CD4-positive, alpha-beta T cell treated with Interleukin-12 subunit alpha and Interleukin-12 subunit beta, for 1 hour (primary cell): ENCODE measurements at places on chromosomes 11 and 22.

- DNase-seq = no peak
Measured at GRCh38 chr11:112516261-112516660, 255.6 kb upstream of the PLET1 start.

DNA sequence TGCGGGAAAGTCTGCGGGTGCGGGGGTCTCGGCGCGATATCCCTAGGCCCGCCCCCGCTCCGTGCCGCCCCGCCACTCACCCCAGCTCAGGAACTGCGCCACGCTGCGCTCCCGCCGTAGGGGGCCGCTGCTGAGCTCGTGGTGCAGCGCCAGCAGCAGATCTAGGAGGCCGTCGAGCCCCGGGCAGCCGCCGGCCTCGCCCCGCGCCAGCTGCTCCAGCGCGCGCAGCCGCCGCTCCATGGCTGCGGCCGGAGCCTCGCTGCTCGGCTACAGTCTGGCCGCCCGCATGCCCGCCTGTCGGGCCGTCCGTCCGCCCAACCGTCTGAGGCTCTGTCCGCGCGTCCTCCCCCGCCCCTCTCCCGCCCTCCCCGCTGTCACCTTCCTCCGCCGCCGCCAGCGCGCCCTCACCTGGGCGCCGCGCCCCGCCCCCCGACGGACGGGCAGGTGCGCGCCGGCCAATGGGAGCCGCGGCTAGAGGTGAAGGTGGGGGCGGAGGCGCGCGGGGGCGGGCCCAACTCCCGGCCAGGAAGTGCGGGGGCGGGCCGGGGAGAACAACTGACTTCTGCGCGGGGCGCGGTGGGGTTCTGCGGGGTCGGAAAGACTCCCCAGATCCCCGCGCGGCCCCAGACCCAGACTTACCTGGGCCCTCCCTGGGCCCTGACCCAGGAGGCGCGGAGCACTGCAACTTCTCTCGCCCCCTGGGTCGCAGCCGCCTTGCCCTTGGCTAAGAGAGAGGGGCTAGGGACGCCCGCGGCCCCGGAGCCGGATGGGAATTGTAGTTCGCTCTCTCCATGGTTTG, at the start of gene CDC42BPG:
Gene CDC42BPG, minus strand, starts transcription at position 324 of the 799 bp plus-strand sequence. Its CDS starts 84 bp downstream, at position 240.
- DNase-seq = peak; percentile 84

- DNase-seq = no peak
Measured at GRCh38 chr11:121047926-121048325, 24.0 kb downstream of the TBCEL start.

GRCh38 chr11:70725739-70726138, 327.4 kb downstream of the CTTN start:
- DNase-seq = no peak

DNA sequence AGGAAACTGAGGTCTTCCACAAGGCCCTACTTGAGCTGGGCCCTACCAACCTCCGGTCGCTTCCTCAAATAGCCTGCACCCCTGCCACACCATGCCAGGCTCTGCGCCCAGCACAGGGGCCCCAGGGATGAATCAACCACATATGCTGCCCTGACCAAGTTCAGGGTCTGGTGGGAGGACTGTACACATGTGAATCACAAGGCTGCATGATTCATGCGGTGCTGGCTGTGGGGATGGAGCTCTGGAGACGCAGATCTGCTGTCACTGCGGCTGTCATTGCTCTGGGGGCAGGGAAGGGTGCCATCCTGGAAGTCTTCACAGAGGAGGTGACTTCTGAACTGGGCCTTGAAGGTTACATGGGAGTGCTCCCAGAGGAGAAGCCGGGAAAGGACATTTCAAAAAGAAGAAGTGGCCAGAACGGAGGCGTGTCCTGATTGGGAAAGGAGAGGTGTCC, 21.5 kb downstream of the CYTH4 start:
- peak; percentile 26 for DNase-seq

DNA sequence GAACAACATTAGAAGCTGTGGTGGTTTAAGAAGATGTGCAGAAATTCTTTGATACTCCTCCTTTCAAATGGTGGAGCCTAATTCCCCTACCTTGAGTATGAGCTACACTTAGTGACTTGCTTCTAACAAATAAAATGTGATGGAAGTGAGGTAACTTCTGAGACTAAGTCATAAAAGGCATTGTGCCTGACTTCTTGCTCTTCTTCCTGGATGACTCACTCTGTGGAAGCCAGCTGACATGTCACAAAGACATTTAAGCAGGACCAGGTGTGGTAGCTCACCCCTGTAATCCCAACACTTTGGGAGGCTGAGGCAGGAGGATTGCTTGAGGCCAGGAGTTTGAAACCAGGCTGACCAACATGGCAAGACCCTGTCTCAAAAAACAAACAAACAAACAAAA, 3.9 kb upstream of the PLA2G3 start:
- no peak for DNase-seq

- no peak for DNase-seq
Measured at GRCh38 chr22:47038206-47038835, 275.9 kb downstream of the TBC1D22A start.

- DNase-seq = no peak
Measured at GRCh38 chr11:67178878-67179277, 59.8 kb downstream of the KDM2A start.

DNA sequence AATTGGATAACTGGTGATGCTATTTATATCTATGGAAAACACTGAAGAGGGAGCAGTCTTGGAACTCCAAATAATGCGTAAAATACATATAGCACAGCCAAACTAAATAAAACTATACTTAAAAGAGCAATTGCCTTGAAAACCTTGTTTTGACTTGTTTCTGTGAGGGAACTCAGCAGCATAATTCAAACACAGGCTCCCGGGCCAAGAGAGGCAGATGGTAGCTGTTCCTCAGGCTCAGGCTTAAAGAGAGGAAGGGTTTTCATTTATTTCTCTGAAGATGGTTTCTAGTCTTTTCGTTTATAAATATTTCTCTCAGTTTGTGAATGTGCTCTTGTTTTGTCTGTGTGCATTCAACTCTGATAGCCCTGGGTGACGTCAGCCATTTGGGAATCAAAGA, 82.4 kb downstream of the FANCF start:
- no peak for DNase-seq

GRCh38 chr11:86460461-86461385, 86.0 kb downstream of the CCDC81 start:
- no peak for DNase-seq

- DNase-seq = no peak
Measured at GRCh38 chr11:4064278-4064955, 30.2 kb upstream of the RRM1 start.

GRCh38 chr11:120707663-120708062, 196.1 kb downstream of the GRIK4 start:
- no peak for DNase-seq

DNA sequence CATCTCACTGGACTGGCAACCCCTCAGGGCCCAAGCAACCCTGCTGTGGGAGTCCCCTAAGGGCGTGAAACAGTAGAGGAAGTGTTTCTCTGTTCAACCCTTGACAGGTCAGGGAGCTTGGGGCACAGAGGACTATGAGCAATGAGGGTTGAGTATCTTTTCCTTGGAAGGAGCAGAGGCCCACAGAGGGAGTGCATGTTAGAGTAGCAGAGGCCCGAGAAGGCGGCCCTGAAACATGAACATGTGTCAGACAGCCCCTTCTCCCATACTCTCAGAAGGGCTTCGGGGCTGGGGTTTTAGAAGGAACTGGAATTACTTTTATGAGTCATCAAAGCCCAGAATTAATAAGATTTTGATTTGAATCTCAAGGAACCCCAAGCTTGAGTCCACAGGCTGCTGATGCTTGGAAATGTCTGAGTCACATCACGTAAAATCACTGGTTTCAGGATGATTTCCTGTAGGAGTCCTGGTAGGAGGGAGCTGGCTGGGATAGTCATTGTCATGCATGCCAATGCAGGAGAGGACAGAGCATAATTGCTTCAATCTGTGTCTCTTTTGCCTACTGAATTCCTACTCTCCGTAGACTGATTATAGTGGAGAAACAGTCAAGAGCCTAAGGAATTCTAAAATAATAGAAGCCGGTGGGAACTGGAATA, 22.6 kb downstream of the C11orf71 start:
- no peak for DNase-seq
